ENCODE measurements at places on chromosomes 2 and 18.

GRCh38 chr18:62522178-62522503 is 684 bp upstream of the ZCCHC2 start:
- no peak for DNase-seq

DNA sequence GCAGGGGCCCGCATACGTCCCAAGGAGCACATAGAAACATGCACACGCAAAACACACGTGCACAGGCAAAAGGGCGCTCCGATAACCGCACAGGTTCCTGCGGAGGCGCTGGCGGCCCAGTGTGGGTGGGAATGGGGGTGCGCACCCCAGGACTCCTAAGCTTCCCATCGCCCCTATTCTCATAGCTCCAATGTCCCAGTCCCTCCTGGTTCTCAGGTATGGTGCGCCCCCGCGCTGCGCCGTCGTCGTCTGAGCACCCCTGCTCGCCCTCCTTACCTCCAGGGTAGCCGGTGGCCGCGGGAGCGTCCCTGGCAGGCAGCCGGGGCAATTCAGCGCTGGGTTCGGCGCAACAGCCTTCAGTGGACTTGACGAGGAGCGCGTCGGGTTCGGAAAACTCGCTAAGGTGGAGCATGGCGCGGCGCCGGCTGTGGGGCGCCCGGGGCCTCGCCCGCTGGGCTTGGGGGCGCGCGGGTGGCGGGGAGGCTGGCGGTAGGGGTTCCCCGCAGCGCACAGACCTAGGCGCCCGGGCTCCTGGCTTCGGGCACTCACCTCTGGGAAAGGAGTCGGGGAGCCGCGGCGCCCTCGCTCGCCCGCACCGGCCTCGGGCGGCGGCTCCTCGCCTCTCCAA is 328 bp downstream of the EGR4 start:
- DNase-seq: no peak

- DNase-seq: no peak
Observed at GRCh38 chr18:47901624-47902362, 28.7 kb downstream of the SMAD2 start.

- DNase-seq: no peak
Observed at GRCh38 chr2:12636837-12637581, 79.7 kb upstream of the TRIB2 start.

- DNase-seq: no peak
Observed at GRCh38 chr2:104758199-104758620, 95.7 kb upstream of the POU3F3 start.

- DNase-seq: peak; percentile 63
Observed at GRCh38 chr18:50967714-50968661, at the start of gene ELAC1. Gene ELAC1 (plus strand): TSS chr18:50968040. CDS start chr18:50974405, 6,365 bp downstream.

- DNase-seq: no peak
Observed at GRCh38 chr2:42980764-42981416, 188.5 kb upstream of the HAAO start.

GRCh38 chr2:187117483-187117882 is 268.5 kb upstream of the ZSWIM2 start:
- DNase-seq: no peak

GRCh38 chr2:151476287-151476686 is 66.6 kb downstream of the RIF1 start:
- no peak for DNase-seq

DNA sequence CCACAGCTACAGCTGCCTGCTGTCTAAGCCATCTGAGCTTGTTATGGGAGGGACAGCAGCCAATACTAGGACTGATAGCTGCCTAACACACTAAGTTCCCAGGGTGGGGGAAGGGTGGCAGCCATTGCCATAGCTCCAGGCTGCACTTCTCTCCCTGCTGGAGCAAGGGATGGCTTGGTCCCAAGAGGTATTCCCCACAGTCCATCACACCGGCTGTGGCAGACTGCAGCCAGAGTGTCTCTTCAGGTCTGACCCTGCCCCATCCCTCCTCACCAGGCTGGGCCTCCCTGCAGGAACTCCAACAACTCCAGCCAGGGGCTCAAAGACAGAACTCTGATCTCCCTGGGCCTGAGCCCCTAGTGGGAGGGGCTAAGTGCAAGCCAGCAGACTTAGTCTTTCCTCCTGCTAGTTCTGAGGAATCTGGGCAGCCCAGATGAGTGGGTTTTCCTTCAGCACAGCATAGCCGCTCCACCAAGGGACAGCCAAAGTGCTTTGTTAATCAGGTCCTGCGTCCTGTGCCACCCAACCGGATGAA is 632.1 kb downstream of the SOCS6 start:
- no peak for DNase-seq

- DNase-seq: no peak
Observed at GRCh38 chr2:154189953-154190352, 318.2 kb downstream of the GALNT13 start.

- no peak for DNase-seq
Observed at GRCh38 chr2:90077948-90078347, 1386.5 kb downstream of the RPIA start.

- no peak for DNase-seq
Observed at GRCh38 chr2:7424481-7424880, 507.3 kb downstream of the RNF144A start.

DNA sequence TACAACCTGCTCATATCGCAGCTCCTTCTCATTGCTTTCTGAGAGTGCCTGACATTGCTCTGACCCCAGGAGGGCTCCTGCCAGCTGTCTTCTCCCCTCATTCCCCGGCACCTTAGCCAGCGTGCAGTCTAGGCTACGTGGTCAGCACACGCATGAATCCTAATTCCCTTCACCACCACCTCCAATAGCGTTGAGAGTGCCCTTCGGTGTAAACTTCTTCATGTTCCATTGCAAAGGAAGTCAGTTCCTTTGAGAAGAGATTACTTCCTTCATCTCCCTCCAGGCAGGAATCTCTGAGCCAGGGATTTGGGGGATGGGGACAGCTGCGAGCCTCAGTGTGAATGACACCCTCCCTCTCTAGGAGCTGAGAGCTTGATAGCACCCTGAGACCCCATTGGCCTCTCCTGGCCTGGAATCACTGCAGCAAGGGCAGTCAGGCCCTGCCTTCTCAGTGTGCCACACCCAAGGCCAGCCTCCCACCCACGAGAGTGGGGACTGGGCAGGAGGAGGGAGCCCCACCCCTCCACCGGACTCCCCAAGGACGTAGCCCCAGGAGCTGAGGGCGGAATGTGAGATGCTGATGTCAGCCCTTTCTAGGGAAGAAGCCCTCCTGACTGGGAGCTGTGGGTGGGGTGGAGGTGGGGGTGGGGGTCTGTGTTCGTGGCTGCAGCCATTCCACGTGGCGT is 53.4 kb downstream of the SLC66A2 start:
- no peak for DNase-seq

- no peak for DNase-seq
Observed at GRCh38 chr2:215966951-215967350, 46.4 kb downstream of the MREG start.
